T47D (cell line): ENCODE measurements at places on chromosomes 12 and 14.

GRCh38 chr14:89425931-89426330, 8.9 kb upstream of the FOXN3 start:
- DNase-seq: no peak

- no peak for DNase-seq
Measured at GRCh38 chr12:107311682-107312081, 218.3 kb upstream of the CRY1 start.

GRCh38 chr14:89540009-89540829, 123.2 kb upstream of the FOXN3 start:
- DNase-seq: no peak

DNA sequence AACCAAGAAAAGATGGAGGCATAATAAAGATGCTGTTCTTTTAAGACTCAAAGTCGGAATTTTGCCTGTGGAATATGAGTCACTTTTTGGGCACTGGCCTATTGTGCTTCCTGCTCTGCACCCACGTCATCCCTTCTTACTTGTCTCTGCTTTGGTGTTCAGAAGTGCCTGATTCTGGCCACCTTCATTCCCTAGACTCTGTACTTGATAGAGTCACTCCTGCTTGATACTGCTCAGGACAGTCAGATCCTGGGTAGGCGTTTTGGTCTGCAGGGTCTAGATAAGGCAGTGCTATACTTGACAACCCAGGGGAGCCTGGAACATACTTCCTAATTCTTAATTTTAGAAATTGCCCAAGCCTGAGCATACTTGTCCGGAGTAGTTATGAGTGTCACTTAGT, 1.9 kb downstream of the LRRK2 start:
- no peak for DNase-seq

DNA sequence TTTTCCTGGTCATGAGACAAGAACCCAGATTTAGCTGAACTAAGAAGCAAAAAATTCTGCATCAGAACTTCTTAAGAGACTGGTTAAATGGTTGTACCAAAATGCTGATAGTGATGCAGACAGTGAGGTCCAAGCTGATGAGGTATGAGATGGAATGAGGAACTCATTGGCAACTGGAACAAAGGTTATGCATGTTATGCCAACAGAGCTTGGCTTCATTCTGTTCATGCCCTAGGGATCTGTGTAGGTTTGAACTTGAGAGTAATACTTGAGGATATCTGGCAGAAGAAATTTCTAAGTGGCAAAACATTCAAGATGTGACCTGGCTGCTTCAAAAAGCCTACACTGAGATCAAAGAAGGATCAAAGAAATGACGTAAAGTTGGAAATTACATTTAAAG, 398.0 kb downstream of the FSCB start:
- DNase-seq: no peak

DNA sequence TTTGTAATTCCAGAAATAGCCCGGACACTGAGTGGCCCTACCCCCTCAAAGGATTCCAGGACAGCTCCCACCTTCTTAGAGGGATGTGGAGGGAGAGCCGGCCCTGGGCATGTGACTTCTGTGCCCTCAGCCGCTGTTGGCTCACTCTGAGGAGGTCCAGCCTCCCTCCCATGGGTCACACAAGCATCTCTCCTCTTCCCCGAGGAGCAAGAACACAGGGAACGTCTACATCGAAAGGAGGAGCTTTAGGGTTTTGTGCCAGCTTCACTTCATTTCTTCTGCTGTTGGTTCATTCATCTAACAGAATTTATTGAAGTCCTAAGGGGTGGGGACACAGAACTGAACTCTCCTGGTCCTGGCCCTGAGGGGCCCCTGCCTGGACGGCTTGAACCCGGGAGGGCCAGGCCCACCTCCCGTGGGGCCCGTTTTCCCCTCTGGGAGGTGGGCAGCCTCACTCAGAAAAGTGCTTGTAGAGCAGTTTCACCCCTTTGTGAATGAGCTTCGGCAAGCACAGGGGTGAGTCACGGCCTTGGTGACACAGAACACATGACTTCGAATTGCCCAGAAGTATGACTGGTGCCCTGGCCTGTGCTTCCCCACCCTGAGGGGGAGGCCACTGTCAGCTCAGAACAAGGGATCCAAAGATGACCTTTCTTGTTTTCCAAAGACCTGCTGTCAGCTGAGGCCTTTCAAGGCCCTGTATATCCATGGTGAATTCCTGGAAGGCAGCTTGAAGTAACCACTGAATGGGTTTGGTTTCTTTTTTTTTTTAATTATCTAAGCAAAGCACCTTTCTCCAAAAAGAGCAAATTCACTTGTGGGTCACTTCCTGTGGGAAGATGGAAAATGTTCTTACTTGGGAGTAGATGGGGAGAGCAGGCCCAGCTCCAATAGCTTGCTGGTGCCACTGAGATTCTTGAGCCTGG, 39.2 kb downstream of the NFKBIA start:
- DNase-seq: no peak
